ENCODE measurements at places on chromosomes 2 and 18.

DNA sequence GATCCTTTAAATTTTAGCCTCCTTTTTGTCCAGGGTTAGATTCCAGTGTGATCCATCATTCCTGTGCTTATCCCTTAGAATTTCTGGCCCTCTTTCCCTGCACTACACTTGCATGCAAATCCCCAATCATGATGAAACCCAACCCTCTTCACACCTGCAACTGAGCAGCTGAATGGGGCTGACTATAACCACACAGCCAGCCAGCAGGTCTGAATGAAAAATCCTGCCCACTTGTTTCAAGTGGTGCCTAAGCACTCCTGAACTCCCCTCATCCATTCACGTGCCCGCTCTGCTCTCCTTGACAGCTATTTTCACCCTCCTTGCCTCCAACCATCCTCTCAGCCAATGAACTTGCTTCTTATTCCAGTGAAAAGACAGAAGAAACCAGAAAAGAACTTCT is 80.5 kb upstream of the AFF3 start:
- no peak for DNase-seq

GRCh38 chr2:2172516-2172915 is 158.6 kb downstream of the MYT1L start:
- DNase-seq = no peak

DNA sequence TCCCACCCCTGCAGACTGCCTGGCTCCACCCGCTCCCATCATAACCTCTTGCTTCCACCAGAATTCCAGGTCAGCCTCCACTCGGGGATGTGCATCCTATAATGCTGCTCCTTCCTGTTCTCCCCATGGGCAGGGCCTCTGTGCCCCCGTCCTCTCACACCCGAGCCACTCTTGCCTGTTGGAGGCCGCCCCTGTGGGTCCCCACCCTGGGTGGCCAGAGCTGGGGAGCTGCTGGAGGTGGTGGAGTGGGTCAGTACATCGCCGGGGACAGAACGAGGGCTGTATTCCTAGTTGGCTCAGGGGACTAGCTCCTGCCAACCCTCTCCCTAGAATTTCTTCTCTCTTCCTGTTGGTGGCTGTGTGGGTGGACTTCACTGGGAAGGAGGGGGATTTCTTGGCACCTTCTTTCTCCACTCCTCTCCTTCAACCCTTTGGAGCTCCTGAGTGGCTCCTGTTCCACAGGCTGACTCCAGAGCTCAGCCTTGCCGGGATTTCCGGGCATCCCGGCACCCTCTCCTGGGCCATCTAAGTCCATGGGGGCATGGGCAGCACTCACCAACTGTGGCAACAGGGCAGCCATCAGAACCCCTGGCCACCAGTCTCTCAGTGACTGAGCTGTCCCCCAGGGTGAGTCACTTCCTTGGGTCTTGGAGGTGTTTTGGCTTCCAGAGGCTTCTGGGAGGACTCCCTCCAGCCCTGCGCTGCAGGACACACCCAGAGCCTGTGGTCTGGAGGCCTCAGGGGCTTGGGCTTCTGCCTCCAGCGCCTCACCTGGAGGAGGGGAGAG is 88.2 kb upstream of the MCFD2 start:
- DNase-seq = peak; percentile 16

GRCh38 chr18:57004366-57005121 is 142.3 kb upstream of the BOD1L2 start:
- no peak for DNase-seq

- peak; percentile 76 for DNase-seq
Observed at GRCh38 chr2:70087702-70088597, 673 bp downstream of the PCBP1 start.

DNA sequence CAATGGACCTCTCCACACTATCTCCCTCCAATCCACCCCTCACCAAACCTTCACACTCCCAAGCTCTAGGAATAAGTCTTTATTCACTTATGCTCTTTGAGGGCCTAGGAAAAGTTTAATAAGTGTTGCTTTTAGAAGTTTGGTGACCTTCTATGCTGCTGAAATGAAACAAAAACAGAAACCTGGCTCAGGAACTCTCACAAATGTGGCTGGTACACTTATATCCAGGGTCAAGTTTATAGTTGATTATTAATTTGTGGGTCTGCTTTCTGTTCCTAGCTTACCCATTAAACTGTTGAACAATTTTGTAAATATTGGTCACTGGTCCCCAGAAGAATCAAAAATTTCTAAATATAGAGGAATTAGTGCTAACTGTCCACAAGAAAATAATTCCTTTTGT is 14.2 kb upstream of the ANKRD44 start:
- no peak for DNase-seq

DNA sequence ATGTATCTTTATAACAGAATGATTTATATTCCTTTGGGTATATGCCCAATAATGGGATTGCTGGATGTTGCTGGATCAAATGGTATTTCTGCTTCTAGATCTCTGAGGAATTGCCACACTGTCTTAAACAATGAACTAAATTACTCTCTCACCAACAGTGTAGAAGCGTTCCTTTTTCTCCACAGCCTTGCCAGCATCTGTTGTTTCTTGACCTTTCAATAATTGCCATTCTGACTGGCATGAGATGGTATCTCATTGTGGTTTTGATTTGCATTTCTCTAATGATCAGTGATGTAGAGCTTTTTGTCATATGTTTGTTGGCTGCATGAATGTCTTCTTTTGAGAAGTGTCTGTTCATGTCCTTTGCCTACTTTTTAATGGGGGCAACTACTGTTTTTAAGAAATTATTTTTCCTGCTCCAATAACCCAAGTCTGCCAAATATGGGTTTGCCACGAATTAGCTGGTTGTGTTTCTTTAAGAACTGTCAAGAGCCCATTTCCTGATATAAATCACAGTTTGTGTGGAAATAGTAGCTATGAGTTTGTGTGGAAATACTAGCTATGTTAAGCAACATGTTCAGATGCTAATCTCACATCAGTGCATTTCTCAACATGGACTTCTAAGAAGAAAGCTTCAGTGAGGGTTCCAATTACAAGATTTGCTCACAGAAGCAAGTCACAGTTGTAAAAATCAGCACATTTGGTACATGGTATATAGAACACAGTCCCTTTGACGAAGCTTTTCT is 259.4 kb downstream of the ANAPC1 start:
- DNase-seq = no peak

DNA sequence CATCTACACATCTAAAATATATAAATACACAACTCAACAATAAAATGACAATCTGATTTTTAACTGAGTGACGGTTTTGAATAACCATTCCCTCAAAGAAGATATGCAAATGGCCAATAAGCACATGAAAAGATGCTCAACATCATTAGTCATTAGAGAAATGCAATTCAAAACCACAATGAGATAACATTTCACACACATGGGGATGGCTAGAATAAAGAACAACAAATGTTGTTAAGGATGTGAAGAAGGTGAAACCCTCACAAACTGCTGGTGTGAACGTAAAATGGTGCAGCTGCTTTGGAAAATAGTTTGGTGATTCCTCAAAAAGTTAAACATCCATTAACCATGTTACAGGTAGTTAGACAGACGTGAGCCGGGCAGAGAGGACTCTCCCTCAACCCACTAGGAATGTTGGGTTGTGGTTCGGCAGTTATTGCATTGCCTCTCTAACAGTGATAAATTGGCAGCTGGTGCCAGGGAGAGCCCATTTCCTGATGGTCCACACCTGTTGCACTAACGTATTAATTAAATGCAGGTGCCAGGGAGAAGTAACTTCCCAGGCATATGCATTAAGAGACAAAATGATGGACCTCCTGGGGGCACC is 22.3 kb upstream of the DUSP2 start:
- DNase-seq = no peak

- DNase-seq = no peak
Observed at GRCh38 chr2:163213661-163214081, 375.1 kb upstream of the KCNH7 start.

DNA sequence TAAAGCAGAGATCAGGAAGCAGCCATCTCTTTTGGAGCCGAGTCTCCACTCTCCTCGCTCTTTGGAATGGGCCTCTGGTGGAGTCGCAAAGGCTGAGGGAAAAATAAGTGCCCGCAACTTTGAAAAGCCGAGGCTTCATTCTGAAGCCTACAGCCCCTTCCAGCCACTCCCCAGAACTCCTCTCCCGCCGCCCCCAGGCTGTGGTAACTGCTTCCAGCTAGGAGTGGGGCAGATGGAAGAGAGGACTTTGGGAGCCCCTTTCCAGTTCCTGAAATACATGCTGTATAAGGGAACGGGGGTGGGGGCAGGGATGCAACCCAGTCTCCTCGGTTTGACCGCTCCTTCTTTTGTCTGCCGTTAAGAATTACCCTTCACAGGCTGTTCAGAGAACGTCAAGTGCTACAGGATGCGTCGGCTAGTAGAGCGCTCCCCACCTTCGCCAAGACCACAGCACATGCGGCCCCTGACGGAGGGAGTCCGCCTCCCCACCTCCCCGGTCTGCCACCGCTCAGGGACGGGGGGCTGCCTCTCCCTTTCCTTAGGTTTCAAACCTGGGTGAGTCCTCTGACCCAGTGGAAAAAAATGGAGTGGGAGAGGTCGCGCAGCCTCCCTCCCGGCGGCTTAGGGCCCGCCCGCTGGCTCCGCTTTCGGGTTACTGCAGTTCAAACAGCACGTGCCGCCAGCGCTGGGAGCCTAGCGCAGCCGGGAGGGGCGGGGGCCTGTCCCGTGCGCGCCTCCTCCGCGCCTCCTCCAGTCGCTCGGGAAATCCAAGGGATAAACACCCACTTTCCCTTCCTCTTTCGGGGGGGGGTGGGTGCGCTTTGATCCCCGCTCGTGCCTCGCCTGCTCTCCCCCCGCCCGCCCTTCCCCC is 4.9 kb downstream of the CYP26B1 start:
- peak; percentile 79 for DNase-seq

- peak; percentile 14 for DNase-seq
Observed at GRCh38 chr18:48304906-48305693, 104.1 kb downstream of the ZBTB7C start.

DNA sequence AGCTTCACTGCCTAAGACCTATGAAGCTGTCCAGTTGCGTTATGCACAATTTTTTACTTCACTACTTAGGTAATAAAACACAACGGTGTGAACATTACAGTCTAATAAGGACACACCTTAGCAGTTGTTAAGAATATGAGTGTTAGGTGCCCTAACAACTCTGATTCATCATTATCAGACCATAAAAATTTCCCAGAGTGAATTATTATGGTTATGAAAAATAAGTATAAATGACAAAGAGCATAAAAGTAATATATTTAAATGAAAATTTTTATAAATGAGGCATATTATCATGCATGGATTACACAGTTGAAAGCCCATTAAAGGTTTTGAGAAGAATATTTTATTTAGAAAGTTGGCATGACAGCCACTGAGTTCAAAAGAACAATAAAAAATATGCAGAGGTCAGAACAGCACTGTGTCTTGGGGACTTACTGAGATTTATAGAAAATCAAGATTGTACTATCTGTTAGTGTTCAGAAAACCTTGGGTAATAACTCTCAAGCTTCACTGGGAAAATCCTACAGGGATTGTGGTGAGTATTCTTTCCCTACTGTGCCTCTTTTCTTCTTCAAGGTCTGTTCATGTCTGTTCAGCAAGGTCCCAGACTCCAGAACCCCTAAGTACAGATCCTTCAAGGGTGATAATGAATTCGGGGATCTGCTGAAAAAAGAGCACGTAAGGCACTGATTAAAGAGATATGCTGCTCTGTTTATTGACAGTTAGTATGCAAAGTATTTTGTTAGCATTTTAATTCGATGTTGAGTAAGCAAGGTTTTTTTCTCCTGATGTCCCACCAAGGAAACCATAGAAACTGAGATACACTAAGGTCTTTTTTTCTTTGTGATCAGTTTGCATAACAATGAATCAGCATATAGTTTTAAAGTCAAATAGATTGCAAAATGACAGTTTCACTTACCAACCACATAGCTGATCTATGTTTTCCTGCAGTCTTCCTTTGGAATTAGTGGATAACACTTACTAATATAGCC is 250.0 kb downstream of the DSEL start:
- DNase-seq = no peak

DNA sequence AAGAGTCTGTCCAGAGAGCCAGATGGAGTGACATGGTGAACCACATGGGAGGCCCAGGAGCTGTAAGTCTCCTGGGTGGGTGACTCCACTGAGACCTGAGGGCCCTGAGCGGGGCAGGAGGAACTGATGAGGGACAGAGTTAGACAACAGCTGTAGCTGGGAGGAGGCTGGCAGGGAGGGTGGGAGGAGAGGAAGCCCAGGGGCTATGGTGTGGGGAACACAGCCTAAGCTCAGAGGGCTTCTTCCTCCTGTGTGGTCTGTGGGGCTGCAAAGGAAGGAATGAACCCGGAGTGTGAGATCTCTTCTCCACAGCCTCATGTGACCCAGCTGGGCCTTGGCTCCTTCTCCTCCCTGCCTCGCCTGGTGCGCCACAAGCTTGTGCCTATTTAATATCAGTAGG is 395.6 kb upstream of the HS6ST1 start:
- no peak for DNase-seq

DNA sequence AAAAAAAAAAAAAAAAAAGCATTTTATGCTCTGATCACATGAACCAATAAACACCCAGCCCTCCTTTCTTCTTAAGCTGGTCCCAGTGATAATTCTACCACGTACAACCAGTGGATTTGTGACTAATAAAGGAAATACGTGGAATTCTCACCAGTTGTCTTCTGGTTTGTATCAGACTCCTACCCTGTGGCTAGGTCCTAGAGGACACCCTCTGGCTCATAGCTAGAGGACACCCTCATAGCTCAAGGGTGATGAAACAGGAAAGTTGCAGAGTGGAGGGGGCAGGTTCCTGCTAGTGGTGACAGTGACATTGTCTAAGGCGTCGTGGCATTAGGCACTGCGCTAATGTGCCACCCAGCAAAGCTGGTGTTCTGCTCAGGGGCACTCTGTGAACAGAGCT is 167.8 kb downstream of the BCL11A start:
- no peak for DNase-seq

- DNase-seq = no peak
Observed at GRCh38 chr2:33210626-33211025, 263.9 kb downstream of the LTBP1 start.

- no peak for DNase-seq
Observed at GRCh38 chr2:111165084-111165483, 44.4 kb downstream of the BCL2L11 start.

DNA sequence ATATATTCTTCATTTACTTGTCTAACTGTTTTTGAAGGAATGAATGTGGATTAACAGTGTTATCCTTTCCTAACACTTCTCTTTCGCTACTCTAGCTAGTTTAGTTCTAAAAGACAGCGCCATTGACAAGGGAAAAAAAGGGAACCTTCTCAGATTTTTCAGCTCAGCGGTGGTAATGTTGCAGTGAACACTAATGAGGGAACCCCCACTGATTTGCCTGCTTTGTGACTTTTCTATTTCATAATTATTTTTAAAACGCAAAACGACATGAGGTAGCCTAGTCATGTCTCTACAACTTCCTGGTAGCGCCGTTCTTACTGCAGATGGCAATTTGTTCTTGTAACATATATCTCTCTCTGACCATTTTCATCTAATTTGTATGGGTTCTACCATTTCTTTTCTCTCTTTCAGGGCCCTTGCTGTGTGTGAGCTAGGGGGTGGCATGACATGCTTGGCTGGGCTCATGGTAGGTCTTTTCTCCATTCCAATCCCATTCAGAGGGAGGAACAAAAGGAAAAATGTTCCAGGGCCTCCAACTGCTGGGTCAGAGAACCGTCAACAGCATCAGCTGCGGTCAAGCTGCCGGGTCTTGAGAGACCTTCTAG is 235.5 kb upstream of the SIX3 start:
- peak; percentile 89 for DNase-seq
